ENCODE measurements at places on chromosomes 2 and 18.
A peak's percentile ranks its signal among the peaks of the same experiment; 100 is the strongest.

- H3K27me3 ChIP-seq: no peaks in the 10 kb centered on the region
- DNase-seq: peak; percentile 81
- peak within 1 kb of the TSS; percentile 58 for H3K4me3 ChIP-seq
- H3K36me3 ChIP-seq: no peaks in the 10 kb centered on the region
Measured at GRCh38 chr2:6877402-6878304, at the start of gene RSAD2. TSS of gene RSAD2 (plus strand) at chr2:6877777. CDS start at chr2:6877801, 24 bp downstream.

DNA sequence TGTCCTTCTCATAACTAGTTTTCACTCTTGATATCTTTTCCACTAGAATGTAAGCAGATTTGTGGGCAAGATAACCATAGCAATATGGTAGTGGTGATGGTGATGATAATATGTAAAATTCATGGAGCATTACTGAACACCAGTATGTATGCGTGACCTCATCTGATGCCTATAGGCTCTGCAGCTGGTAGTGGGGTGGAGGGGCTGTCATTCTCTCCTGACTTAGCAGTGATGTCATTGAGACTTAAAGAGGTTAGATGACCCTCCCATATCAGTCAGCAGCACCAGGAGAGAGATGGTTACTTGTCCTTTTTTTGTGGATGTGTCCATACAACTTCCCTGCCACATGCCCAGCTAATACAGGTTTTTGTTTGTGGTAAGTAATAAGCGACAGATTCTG lies 27.9 kb downstream of the PARD3B start:
- H3K36me3 ChIP-seq: no peaks in the 10 kb centered on the region
- H3K27ac ChIP-seq: no peak overlapping the region
- H3K4me1 ChIP-seq: no peaks in the 10 kb centered on the region
- no peaks in the 10 kb centered on the region for H3K27me3 ChIP-seq

DNA sequence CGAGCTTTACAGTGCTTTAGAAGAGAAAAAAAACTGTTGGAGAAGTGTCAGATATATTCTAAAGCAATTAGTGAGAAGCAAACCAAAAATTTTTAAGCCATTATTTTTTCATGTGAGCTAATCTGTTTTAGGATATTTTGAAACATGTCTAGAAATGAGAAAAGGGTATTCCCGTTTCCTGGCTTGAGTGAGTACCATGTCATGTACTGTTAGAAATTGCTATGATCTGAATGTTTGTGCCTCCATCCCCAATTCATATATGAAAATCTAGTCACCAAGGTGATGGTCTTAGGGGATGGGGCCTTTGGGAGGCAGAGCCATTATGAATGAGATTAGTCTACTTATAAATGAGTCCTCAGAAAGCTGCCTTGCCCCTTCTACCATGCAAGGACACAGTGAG lies 493.3 kb upstream of the GCFC2 start:
- H3K4me1 ChIP-seq: no peaks in the 10 kb centered on the region
- no peak for DNase-seq
- H3K27me3 ChIP-seq: no peaks in the 10 kb centered on the region

- H3K27me3 ChIP-seq: no peaks in the 10 kb centered on the region
- no peaks in the 10 kb centered on the region for H3K36me3 ChIP-seq
- H3K27ac ChIP-seq: no peak overlapping the region
- no peak for DNase-seq
Measured at GRCh38 chr2:84055816-84056215, 403.3 kb downstream of the SUCLG1 start.

GRCh38 chr2:105794926-105795574 lies 50.3 kb downstream of the NCK2 start:
- peaks cover 91% of the 10 kb centered on the region for H3K4me1 ChIP-seq
- no peaks in the 10 kb centered on the region for H3K27me3 ChIP-seq
- no peak for DNase-seq
- no peak overlapping the region for H3K27ac ChIP-seq
- H3K36me3 ChIP-seq: no peaks in the 10 kb centered on the region

- H3K27me3 ChIP-seq: no peaks in the 10 kb centered on the region
- no peak overlapping the region for H3K27ac ChIP-seq
- H3K36me3 ChIP-seq: no peaks in the 10 kb centered on the region
- H3K4me1 ChIP-seq: peaks cover 13% of the 10 kb centered on the region
- H3K4me3 ChIP-seq: no peak overlapping the region
- DNase-seq: peak; percentile 88
Measured at GRCh38 chr18:23422751-23423418, 30.2 kb upstream of the RIOK3 start.

GRCh38 chr18:12121175-12122042 lies 27.8 kb downstream of the ANKRD62 start:
- peaks cover 4% of the 10 kb centered on the region for H3K27me3 ChIP-seq
- H3K4me1 ChIP-seq: no peaks in the 10 kb centered on the region
- H3K4me3 ChIP-seq: no peak overlapping the region
- no peak overlapping the region for H3K27ac ChIP-seq
- H3K36me3 ChIP-seq: no peaks in the 10 kb centered on the region

DNA sequence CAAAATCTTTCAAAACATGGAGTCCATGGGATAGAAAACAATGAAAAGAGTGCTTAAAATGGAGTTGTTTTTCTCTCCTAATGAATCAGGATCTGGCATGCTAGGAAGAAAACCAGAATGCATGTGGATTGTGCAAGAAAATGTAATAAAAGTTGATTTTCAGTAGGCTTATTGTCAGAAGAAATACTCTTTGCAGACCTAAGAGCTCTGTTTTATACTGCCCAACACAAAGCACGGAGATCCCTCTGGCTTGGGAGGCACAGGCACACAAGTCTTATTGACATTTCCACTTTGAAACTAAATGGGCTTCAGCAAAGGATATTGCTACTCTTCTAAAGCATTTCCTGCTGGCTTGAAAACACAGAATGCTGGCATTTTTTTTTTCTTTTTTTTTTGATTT lies 15.5 kb upstream of the DAPL1 start:
- H3K27ac ChIP-seq: no peak overlapping the region
- no peak overlapping the region for H3K4me3 ChIP-seq
- H3K4me1 ChIP-seq: no peaks in the 10 kb centered on the region
- H3K36me3 ChIP-seq: no peaks in the 10 kb centered on the region
- DNase-seq: no peak
- H3K27me3 ChIP-seq: no peaks in the 10 kb centered on the region

DNA sequence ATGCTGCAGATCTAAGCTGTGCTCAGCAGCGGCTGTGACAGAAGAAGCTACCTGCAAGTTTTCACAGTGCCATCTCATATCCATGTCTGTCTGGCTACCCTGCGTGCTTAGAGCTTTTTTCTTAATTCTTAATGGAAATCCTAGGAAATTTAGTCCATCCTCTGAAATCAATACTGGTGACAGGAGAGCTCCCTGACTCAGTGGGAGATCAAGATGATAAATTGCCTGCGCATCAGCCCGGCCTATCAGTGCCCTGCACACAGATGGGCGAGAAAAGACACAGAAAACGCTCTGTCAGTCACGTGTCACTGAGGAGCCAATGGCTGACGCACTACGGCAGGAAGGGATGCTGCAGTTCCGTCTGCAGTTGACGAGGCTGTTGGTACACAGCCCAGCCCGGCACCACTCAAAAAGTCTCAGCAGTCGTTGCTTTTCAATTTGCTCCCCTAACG lies 819.6 kb upstream of the FSHR start:
- no peaks in the 10 kb centered on the region for H3K36me3 ChIP-seq
- H3K4me1 ChIP-seq: no peaks in the 10 kb centered on the region

DNA sequence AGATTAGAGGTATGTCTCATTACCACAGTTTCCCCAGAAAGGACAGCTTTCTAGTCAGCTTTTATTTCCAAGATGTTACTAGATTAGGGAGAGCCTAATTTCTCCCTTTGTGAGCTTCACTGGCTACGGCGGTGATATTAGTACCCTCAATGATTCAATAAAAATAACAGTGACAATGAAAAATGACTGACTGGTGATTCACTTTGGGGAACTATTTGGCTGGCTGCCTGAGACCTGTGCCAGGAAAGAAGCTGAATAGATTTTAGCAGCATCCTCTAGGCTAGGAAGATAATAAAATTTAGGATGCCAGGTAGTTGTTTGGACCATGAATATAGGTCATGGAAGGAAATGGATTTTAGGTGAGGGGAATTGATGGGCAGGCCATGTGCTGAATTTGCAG lies 178.7 kb downstream of the FMNL2 start:
- no peak for DNase-seq
- H3K4me1 ChIP-seq: no peaks in the 10 kb centered on the region
- no peaks in the 10 kb centered on the region for H3K27me3 ChIP-seq
- H3K36me3 ChIP-seq: no peaks in the 10 kb centered on the region
- no peak overlapping the region for H3K27ac ChIP-seq

DNA sequence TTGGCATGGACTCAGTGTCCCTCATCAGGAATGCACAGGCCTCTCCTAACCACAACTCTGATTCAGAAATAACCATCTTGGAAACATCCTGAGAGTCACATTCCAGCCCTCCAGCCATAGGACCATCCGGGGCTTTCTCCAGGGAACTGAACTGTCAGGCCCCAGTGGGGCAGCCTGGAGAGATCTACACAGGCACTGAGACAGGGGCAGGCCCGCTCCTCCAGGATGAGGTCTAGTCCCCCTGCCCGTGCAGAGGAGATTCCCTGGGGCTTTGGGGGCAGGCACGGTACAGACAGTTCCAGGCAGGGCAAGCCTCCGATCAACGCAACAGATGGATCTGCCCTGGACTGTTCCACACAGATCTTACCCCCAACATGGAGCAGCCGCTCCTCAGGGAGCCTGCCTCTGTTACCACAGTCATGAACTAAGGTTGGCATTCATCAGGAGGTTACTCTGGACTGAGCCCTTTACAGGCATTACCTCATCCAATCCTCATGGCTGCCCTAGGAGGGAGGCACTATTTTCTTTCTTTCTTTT lies 12.0 kb downstream of the KCNK3 start:
- no peak overlapping the region for H3K27ac ChIP-seq
- H3K4me3 ChIP-seq: no peak overlapping the region
- DNase-seq: no peak
- no peaks in the 10 kb centered on the region for H3K36me3 ChIP-seq

DNA sequence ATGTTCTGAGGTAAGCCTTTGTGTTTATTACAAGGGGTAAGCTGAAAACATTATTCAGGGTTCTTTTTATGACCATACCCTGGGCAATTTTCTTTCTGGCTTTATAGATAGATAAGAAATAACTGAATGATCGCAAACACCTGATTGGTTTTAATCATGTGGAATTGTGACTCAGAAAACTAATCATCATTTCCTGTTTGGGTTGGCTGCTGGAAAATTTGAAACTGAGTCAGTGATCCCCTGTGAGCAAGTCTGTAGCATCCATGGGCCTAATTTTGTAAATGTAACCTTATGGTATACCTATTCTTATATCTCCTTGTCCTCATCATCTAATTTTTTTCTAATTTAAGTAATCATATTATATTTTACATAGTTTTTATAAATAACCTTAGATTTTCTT lies 34.3 kb downstream of the CCDC68 start:
- no peaks in the 10 kb centered on the region for H3K4me1 ChIP-seq
- H3K27ac ChIP-seq: no peak overlapping the region
- DNase-seq: no peak
- H3K27me3 ChIP-seq: no peaks in the 10 kb centered on the region
- H3K36me3 ChIP-seq: no peaks in the 10 kb centered on the region
